ENCODE measurements at places on chromosomes 4 and X.

DNA sequence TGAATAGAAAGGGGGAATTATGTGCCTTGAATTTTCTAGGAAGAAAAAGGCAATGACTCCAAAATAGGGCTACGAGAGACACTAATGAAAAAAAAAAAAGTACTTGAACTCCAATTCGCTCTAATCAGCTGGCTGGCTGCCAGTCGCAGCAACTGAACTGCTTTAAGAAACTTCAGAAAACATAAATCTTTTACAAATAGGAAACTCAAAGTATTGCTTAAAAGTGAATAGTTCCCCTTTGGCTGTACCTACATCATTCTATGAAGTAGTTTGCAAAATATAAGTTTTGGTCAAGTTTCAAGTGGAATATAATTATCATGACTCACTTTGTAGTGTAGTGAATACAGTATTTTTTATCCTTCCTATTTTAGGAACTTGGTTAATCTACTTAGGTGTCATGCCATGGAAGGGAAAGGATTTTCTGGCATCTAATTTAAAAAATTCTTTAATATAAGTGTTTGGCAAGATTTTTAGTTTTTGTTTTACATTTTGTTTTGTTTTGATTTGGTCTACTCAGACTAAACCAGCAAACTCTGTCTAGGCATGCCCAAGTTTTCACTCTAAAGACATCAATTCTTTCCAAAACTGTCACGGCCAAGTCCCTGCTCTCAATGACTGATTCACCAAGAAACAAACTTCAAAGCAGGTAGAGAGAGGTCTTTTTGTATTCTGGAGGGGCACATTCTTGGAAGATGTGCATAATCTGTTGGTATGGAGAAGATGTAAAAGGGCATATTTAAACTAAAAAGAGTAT, 382.4 kb upstream of the GALNT7 start:
- no peak for DNase-seq

GRCh38 chrX:132044953-132045352, 21.9 kb downstream of the STK26 start:
- no peak for DNase-seq

- no peak for DNase-seq
These were observed 3.1 kb downstream of the MID1IP1 start for GRCh38 chrX:38804432-38804681.

DNA sequence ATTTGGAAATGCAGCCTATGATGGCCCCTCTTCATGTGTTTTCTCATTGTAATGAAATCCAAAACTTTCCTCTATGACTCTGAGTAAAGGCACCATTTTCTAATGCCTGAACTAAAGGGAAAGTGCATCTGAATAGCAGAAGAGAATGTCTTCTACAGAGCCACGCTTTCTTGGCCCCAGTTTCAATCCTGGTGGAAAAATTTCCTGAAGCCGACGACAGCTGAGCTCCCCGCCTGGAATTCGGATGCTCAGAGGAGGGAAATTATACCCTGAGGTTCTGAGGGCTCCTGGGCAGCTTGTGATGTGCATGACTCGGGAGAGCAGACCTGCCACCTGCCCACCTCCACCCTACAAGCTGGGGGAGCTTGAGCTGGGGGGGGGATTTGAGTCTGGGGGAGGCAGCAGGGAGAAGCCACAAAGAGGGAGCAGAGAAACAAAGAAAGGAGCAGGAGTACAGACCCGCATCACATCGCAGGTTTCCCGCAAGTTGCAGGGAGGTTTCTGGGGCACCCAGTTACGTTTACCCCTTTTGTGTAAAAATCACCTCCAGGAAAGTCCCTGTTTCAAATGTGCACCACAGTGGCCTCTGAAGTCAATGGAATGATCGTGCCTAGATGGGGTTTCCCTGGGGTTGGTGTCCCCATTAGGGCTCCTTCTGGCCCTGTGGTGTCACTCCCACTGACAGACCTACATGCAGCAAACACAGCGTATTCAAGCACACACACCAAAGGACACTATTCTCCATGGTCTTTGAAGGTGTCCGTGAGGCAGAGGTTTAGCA, 145.6 kb upstream of the RBPJ start:
- no peak for DNase-seq

GRCh38 chrX:11290416-11291102, 2.7 kb upstream of the AMELX start:
- DNase-seq, result no peak

- DNase-seq, result no peak
These were observed 50.1 kb downstream of the ADD1 start for GRCh38 chr4:2893772-2894171.

DNA sequence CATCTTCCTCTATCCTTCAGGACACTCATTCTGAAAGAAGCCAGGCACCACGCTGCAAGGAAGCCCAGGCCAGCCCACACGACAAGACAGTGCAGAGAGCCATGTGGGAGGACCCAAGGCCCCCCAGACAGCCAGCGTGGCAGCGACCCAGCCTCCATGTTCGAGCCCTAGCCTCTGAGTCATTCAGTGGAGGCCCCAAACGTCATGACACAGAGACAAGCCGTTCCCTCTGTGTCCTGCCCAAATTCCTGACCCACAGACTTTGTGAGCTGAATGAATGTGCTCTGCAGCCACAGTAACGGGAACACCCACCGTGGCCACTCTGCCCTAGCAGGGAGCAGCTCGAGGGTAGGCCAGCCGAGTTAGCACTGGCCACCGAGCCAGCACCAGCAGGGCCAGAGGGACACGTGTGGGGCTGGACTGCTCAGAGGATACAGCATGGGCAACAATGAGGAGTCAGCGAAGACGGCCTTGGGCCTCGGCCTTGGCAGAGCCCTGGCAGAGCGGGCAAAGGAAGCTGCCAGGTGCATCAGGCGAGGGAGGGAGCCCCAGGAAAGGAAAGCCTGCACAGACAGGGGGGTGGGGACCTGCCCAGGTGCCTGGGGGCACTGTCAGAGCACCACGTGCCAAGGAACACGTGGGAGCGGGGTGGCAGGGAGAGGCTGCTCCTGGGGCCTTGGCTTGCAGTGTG, 8.6 kb downstream of the BLOC1S4 start:
- DNase-seq, result no peak

- no peak for DNase-seq
These were observed 16.6 kb downstream of the AP1S2 start for GRCh38 chrX:15838017-15838416.

DNA sequence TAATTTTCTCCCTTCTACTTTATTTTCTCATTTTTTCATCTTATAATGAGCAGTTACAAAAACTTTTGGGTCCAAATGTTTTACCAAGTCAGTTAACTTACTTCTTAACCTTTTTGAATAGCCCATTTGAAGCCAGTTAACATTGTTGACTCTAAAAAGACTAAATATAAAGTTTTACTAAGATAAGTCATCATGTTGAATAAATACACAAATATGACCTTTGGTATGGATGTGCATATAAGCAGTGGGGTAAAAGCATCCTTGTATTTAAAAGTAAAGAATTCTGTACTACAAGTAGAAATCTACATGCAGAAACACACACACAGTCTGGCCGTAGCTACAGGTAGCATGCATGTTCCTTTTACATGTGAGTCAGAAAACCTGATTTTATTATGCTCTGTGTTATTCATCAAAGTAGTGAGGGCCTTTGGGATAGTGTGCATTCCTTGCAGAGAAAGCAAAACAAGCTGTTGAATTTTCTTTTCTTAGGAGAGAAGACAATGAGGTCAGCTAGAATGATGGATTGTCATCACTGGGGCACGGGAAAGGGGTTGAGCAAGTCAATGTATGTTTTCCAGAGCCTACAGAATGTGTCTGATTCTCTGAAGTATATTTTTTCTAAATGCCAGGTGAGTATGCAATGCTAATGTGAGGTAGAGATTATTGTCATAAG, 533.2 kb upstream of the AGA start:
- no peak for DNase-seq

DNA sequence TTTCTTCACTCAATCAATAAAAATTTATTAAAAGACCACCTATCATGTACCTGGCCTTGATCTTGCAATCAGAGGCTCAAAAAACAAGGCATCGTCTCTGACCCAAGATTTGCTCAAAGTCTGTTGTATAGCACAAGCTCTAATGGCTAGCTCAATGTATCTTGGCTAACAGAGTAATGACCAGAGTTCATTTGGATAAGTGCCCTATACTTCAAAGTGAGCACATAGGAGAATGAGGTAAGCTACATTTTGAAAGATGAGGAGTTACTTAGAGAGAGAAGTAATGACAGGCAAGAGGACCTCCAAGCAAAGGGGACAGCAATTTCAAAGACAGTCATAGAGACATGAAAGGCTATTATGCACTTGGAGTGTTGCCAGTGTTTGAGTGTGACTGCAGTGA, 22.9 kb upstream of the GABRQ start:
- DNase-seq, result no peak

- DNase-seq, result no peak
These were observed 31.1 kb upstream of the TBC1D14 start for GRCh38 chr4:6878451-6879059.

DNA sequence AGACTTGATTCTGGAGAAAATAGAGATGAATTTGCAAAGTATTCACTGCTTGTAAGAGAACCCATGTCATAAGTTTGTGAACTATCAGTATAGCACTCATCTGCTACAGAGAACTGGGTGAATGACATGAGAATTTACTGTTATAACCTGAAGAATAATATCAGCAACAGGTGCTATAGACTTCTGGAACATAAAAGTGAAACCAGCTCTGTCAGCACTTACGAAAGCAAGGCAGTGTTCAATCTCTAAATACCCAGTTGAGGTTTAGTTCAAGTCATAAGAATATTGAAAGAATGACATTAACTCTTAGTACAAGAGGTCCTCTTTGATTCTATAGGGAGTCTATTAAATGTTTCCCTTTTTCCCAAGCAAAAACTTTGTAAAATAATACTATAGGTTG, 232.9 kb upstream of the ANKRD50 start:
- DNase-seq, result no peak

DNA sequence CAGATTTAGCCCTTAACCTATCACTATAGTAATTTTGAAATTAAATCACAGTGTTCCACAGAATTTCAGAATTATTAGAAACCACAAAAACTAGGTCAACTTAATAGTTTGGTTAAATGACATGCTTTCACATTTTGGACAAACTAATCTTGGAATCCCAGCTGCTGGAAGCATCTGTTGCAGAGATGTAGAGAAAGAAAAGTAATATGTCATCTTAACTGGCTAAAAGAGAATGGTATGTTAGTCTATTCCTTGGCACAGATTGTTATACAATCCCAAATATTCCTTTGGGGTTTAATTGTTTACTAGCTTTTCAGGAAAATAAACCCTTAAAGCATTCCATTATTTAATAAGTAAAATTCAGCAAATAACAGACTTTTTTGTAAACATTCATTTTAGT, 519.9 kb downstream of the IL15 start:
- no peak for DNase-seq

DNA sequence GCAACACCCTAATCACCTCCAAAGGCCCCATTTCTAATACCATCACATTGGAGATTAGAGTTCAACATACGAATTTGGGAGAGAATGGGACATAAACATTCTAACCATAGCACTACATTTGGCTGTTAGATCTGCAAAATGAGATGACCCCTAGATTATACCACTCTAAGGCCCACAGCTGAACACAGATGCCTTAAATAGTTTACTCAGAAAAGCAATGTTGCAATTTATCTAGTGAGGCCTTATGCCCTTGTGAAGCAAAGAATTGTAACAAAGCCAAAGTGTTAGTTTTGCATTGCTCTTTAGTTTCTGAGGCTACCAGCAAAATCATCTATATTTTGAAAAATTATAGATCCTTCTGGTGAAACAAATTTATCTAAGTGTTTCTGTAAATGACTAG, 31.6 kb upstream of the ARHGEF6 start:
- no peak for DNase-seq
